Omental fat pad (tissue), 4 donors: ENCODE measurements at places on chromosomes 6 and 20. TPM values are rescaled to one million over a fixed set of nuclear protein-coding genes. Genes with fewer than 3 reads are reported as not detected.

The UNC5CL gene
- total RNA-seq = 1.9 TPM

The C20orf96 gene
- 1.4 TPM for total RNA-seq

The PSORS1C2 gene
- total RNA-seq = not detected

The MROH8 gene
- total RNA-seq = 1.4 TPM

The BCAS1 gene
- total RNA-seq = 0.56 TPM

The LTB gene
- total RNA-seq = 2.2 TPM

The TULP1 gene
- not detected for total RNA-seq

The MLIP gene
- 0.75 TPM for total RNA-seq

The GABRR1 gene
- not detected for total RNA-seq

The SENP6 gene
- total RNA-seq = 125 TPM

The MAP3K4 gene
- total RNA-seq = 18.9 TPM

The DEFB132 gene
- total RNA-seq = 1.6 TPM

The LINC00237 gene
- total RNA-seq = not detected

The MYCT1 gene
- total RNA-seq = 19.0 TPM

The CLDN20 gene
- total RNA-seq = not detected

The UBE2C gene
- not detected for total RNA-seq

The HTR1E gene
- not detected for total RNA-seq

The STK38 gene
- 30.8 TPM for total RNA-seq

The ANKRD66 gene
- not detected for total RNA-seq

The EPB41L1 gene
- 55.5 TPM for total RNA-seq

The ETV7 gene
- total RNA-seq = 5.9 TPM

The KCNK16 gene
- total RNA-seq = not detected

The ZBTB46 gene
- 22.3 TPM for total RNA-seq

The DLK2 gene
- not detected for total RNA-seq

The TSPO2 gene
- total RNA-seq = not detected

The C20orf204 gene
- 0.37 TPM for total RNA-seq

The RPS6KA2 gene
- total RNA-seq = 52.1 TPM

The RNF114 gene
- 163 TPM for total RNA-seq

The ENPP5 gene
- total RNA-seq = 2.0 TPM

The SLC29A1 gene
- total RNA-seq = 317 TPM

The SLC22A3 gene
- total RNA-seq = 14.3 TPM

The FOXQ1 gene
- not detected for total RNA-seq

The ZSCAN12 gene
- total RNA-seq = 4.4 TPM

The PHF3 gene
- total RNA-seq = 37.7 TPM

The NEU1 gene
- 44.1 TPM for total RNA-seq

The NMBR gene
- not detected for total RNA-seq

The CLVS2 gene
- total RNA-seq = not detected

The EPB41L2 gene
- total RNA-seq = 317 TPM

The CCHCR1 gene
- total RNA-seq = 21.1 TPM
